ENCODE measurements at places on chromosomes 12 and 14.

- H3K27ac ChIP-seq = no peak overlapping the region
- no peak overlapping the region for H3K4me3 ChIP-seq
- no peaks in the 10 kb centered on the region for H3K36me3 ChIP-seq
Measured at GRCh38 chr14:104427131-104427851, 152.3 kb upstream of the C14orf180 start.

GRCh38 chr14:45078323-45078722 lies 5.6 kb upstream of the PRPF39 start:
- no peaks in the 10 kb centered on the region for H3K27me3 ChIP-seq
- no peak overlapping the region for H3K27ac ChIP-seq
- H3K36me3 ChIP-seq = peaks cover 8% of the 10 kb centered on the region

GRCh38 chr12:106226884-106227640 lies 20.8 kb downstream of the CKAP4 start:
- DNase-seq = peak; percentile 56
- H3K27me3 ChIP-seq = no peaks in the 10 kb centered on the region
- H3K4me1 ChIP-seq = peaks cover 7% of the 10 kb centered on the region
- no peak overlapping the region for H3K27ac ChIP-seq

DNA sequence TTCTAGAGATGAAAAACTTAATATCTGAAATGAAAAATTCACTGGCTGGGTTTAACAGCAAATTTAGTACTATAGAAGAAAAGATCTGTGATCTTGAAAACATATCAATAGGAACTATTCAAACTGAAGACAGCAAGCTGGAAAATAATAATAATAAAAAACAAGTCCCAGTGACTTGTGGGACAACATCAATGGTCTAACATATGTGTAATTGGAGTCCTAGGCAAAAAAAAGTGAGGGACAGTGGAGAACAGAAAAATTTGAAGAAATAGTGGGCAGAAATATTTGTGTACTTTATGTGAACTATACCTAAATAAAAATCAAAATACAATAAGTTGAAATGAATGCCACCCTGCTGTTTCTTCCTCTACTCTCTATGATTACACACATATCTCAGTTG lies 2.4 kb upstream of the SERPINA9 start:
- no peaks in the 10 kb centered on the region for H3K27me3 ChIP-seq
- peaks cover 11% of the 10 kb centered on the region for H3K4me1 ChIP-seq
- H3K36me3 ChIP-seq = no peaks in the 10 kb centered on the region

- no peaks in the 10 kb centered on the region for H3K27me3 ChIP-seq
- H3K4me3 ChIP-seq = no peak overlapping the region
- H3K4me1 ChIP-seq = no peaks in the 10 kb centered on the region
- no peak for DNase-seq
Measured at GRCh38 chr12:81957631-81958030, 198.5 kb upstream of the PPFIA2 start.

DNA sequence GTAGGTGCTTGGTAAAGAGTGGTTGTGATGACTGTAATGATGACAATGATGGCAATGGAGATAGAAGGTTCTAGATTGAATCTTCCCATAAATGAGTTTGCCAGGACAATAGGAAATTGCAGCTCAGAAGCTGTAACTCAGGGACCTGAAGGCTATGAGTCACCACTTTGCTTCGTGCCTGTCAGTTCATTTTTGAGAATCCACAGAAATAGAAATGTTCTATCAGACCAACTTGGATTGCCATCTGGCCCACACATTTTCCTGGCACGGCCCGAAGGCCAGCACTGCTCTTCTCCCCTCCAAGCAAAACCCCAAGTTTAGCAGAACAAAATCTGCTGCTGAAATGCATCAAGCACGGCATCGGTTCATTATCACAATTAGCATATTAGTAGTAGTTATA lies 1127.0 kb downstream of the BCL11B start:
- H3K4me1 ChIP-seq = no peaks in the 10 kb centered on the region
- no peak for DNase-seq
- H3K27me3 ChIP-seq = no peaks in the 10 kb centered on the region
- no peak overlapping the region for H3K27ac ChIP-seq

Data from neuronal stem cell (in vitro differentiated cells).